ENCODE measurements at places on chromosomes 7 and 10.
A peak's percentile ranks its signal among the peaks of the same experiment; 100 is the strongest.

GRCh38 chr7:80039251-80039884 lies 95.3 kb upstream of the GNAI1 start:
- DNase-seq: peak; percentile 27

GRCh38 chr7:29955799-29956486 lies 33.7 kb downstream of the SCRN1 start:
- no peak for DNase-seq

GRCh38 chr7:117665368-117665767 lies 185.5 kb downstream of the CFTR start:
- DNase-seq: no peak

- no peak for DNase-seq
Measured at GRCh38 chr10:110834629-110835301, 37.0 kb upstream of the PDCD4 start.

- no peak for DNase-seq
Measured at GRCh38 chr10:121536310-121536913, 61.8 kb downstream of the FGFR2 start.

- no peak for DNase-seq
Measured at GRCh38 chr10:132984801-132985545, 42.6 kb upstream of the CFAP46 start.

- no peak for DNase-seq
Measured at GRCh38 chr10:95756041-95756761, at the start of gene ENTPD1. ENTPD1 (plus strand) TSS chr10:95756163; CDS start chr10:95756240, 77 bp downstream.

DNA sequence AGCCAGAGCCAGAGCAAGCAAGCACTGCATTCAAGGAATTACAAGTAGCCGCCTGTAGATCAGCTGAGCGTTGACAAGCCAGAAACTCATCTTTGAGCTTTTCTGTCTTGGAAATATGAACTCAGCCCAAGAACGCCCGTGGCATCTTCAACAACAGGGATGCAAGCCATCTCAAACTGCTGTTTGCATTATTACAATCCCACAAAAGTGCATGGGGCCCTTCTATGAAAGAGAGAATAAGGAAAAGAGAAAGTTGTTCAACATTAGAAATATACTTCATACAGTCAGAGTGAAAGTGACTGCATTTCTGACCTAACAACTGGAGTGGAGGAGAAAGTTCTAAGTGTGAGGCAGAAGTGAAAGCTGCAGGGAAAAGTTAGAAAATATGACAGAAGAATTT lies 6.5 kb downstream of the SGCE start:
- DNase-seq: no peak

DNA sequence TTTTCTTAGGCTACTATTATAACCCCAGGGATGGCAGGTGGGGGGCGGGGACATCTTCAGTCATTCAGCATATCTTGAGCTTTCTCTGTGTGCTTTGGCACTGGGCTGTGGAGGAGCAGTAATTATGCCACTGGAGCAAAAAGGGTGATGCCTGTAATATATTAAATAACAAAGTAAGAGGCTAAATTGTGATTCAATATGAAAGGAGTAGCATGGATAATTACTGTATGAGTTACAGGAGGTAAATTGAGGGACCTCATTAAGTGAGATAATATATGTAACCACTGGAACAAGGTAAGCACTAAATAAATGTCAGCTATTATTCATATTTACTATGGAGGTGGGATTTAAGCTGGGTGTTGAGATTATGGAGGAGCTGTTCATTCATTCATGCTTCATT lies 3.3 kb upstream of the STN1 start:
- DNase-seq: no peak

GRCh38 chr10:71771821-71772617 lies 1.3 kb downstream of the VSIR start:
- no peak for DNase-seq

GRCh38 chr10:78079411-78079810 lies 45.7 kb downstream of the RPS24 start:
- DNase-seq: no peak

- no peak for DNase-seq
Measured at GRCh38 chr7:90760892-90761291, 164.8 kb downstream of the CDK14 start.

DNA sequence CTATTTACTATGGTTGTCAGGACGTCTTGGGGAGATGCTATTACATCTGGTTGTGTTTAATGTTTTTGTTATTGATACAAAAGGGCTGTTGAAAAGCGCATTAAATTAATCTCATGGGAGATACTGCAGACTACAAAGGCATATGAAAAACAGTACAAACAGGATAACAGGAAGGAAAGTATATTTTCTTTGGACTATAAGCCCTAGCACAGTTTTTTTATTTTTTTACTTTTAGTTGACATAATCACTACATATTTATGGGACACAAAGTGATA lies 341.3 kb downstream of the ARL4A start:
- no peak for DNase-seq

DNA sequence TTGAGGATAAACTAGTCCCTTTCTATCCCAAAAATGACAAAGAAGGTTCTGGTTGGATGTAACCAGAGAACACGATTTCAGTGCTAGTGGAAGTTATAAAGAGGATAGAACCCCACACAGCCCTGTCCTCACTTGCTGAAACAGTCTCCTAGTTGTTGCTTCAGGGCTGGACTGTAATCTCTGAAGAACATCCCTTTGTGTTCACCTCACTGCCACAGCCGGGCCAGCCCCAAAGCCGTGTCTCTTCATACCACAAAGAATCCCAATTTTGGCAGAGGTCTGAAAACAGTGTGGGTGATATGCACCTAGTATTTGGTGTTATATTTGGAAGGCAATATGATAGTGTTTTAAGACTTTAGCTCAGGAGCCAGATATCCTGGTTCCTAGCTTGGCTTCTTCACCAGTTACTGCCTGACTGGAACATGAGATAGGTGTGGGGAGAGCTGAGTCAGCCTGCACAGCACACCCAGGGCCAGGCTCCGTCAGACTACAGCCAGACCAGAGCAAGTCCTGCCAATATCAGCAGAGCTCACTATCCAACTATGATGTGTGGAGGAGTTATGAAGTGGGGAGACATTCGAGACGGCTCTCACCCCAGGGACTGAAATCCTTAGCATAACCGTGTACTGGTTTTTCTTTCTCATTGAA lies 21.2 kb downstream of the CYP3A4 start:
- DNase-seq: no peak

DNA sequence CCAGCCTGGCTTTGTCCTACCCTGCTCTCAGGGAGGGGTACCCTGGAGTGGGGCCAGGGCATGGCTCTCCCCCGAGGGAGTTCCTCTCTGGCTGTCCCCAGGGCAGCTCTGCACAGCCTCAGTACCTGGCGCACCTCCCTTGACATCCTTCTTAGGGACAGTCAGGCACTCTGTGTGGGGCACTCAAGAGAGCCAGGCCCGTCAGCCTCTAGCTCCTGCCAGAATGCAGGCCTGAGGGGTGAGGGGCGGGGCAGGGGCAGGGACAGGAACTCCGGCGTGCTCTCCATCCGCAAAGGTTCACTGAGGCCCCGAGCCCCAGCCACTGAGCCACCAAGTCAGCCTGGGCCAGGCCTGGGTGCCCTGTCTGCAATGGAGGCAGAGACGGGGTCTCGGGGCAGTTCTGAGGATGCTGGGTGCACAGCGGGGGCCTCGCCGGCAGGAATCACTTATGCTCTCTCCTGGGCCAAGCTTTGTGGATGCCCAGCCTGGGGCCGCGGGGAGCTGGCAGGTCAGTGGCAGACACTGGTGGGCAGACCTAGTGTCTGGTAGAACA lies 10.1 kb downstream of the LIMK1 start:
- DNase-seq: no peak

DNA sequence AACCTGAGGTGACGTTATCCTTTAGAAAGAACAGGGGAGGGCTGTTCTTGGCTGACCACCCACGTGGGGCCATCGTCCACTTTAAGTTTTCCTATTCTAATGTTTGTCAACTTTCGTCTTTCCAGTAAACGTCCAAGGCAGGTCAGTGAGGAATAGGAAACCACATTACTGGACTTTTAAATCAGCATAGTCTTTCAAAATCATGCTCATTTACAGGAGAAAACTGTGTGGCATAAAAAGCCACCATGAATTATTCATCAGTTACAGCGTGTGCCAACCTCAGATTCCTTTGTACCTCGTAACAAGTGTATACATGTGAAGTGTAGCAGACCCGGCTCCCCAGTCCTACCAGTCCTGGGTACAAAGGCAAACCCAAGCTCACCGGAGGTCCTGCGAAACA lies 25.1 kb upstream of the ABLIM1 start:
- no peak for DNase-seq

- no peak for DNase-seq
Measured at GRCh38 chr10:35236739-35237138, 99.6 kb upstream of the CCNY start.

DNA sequence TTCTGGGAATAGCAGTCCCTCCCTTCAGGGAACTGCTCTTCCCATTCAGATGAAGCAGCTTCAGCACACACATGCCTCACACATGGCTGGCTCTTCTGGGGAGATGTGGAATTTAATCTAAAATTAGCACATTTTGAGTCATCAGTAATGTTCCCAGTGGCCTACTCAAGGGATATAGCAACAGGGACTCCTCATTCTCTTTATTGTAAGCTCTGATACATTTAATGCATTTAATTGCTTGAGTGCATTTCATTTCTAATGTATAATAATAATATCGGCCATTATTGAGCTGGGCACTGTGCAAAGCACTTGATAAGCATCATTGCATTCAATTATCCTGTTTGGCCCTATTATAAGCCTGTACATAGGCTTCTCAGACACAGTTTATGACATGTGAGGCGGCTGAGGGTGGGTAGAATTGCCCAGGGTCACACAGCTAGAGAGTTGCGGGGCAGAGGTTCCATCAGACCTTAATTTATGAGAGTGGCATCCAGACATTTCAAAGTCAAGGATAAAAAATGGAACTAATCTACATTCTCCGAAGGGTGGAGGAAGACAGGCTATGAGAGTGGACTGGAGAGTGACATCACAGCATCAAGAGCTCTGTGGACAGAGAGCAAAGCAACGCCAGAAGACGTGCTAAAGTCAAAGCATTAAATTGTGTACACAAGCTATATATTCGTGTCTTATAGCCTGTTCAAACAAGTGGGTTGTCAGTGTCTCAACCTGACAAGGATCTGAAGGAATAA lies 76.8 kb downstream of the LANCL2 start:
- peak; percentile 43 for DNase-seq

GRCh38 chr10:105973360-105973759 lies 1191.1 kb downstream of the SORCS1 start:
- DNase-seq: no peak

- DNase-seq: no peak
Measured at GRCh38 chr7:33714208-33714607, 191.1 kb upstream of the BMPER start.

GRCh38 chr10:105188737-105189462 lies 547.8 kb downstream of the SORCS3 start:
- DNase-seq: no peak

DNA sequence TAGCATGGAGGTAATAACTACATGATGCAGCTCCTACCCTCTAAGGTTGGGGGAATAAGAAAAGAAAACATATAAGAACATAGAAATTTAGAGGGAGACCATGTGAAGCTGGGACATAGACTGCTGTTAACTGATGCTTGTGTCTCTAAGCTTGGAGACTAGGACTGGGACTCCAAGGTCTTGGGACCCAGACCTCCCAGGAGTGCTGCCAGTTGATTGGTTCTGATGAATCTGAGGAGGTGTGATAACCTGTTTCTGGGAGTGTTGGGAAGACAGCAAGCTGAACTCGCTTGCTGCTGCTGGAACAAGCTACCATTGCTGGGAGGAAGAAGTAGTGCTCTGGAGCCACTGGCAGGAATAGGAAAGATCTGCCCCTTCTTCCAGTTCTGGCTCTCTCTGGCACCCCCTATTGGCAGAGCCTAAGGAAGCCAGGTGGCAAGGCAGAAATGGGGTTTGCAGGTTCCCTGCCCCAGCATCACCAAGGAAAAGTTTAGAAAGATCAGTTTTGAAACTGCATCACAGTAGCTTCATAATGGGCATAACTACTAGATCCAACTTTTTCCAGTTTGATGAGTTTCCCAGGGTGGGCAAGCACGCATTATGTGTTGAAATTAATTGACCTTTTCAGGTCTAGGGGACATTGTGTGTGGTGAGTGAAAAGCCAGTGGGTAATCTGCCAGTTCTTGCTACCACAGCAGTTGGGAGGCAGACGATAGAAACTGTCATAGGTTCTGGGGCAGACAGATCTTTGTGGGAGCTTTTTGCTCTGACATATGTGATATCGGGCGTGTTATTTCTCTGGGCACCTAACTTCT lies 140.7 kb downstream of the SND1 start:
- DNase-seq: peak; percentile 6

GRCh38 chr7:30911561-30911969 lies at the start of gene AQP1:
AQP1 (plus strand) TSS chr7:30911853; CDS start chr7:30911910, 57 bp downstream.
- no peak for DNase-seq

DNA sequence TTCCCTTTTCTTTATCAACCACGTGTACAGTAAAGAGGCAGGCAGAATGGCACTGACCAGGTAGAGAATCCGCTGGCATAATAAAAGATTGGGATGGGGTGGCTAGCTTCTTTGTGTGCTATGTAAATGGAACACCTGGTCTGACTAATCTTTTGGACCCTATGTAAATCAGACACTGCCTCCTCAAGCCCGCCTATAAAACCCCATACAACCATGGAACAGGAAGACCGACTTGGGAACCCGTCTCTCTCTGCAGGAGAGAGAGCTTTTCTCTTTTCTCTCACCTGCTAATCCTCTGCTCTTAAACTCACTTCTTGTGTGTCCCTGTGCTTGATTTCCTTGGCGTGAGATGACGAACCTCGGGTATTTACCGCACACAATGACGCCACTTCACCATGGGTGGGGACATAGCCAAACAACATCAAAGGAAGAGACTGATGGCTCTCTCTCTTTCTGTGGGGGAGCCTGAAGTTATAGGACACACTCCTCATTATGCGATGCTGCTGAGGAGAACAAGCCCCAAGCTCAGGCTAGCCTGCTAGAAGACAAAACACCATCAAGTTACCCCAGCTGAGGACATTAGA lies 94.2 kb downstream of the ARL5B start:
- no peak for DNase-seq

DNA sequence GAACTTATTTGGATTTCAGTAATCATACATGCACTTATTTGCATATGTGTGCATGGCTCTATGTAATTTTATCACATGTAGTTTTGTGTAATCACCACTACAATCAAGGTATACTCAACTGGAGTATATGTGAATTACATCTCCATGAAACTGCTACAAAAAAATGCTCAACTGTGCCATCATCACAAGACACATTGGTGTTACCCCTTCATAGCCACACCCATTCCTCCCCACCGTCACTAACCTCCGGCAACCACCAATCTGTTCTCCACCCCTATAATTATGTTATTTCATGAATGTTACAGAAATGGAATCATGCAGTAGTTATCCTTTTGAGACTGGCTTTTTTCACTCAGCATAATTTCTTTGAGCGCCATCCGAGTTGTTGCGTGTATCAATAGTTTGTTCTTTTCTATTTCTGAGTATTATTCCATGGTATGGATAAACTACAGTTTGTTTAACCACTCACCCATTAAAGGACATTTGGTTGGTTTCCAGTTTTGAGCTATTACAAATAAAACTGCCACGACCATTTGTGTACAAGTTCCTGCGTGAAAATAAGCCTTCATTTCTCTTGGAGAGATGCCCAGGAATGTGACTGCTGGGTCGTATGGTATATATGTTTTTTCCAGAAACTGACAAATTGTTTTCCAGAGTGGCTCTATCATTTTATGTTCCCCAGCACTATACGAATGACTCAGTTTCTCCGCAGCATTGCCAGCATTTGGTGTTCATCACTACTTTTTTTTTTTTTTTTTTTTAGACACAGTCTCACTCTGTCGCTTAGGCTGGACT lies 11.3 kb upstream of the SMO start:
- peak; percentile 53 for DNase-seq

GRCh38 chr10:73169320-73169719 lies 1.4 kb downstream of the FAM149B1 start:
- no peak for DNase-seq

- peak; percentile 59 for DNase-seq
Measured at GRCh38 chr7:80078159-80078731, 56.4 kb upstream of the GNAI1 start.

- DNase-seq: no peak
Measured at GRCh38 chr10:43376046-43376635, 4.7 kb downstream of the FXYD4 start.

All from NCI-H1105 treated with DMSO at 0.1 percent for 48 hours (cell line).